ENCODE measurements at places on chromosomes 13 and 19.

DNA sequence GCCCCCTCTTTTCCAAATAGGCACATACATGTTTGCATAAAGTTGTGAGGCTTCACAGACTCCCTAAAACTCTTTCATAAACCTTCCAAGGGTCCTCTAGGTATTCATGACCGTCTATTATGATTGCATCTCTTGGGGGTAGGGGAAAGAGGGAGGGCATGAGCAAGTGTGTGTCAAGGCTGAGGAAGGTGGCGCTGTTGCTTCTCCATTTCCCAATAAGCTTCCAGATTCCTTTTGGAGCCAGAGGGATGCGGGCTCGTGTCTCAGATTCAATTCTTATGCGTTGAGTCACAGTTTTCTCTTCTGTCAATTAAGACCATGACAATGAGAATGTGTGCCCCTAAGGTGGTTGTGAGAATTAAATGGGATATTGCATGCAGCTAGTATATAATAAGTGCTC, 51.0 kb upstream of the CYP2A7 start:
- no peak for DNase-seq

DNA sequence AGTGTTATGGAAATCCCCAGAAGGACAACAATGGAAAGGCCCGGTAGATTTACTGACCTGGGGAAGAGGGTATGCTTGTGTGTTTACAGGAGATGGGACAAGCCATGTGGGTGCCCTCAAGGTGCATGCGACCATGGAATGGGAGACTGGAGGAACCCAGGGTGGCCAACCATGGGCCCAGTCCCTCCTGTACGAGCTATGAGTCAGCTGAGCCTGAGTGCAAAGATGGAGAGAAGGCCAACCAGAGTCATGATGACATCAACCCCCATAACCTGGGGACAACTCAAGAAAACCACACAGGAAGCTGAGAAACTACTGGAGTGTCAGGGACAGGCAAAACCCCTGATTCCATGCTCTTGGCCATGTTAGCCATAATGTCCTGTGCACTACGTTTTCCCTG, 7.8 kb downstream of the ZNF350 start:
- no peak for DNase-seq

- no peak for DNase-seq
Measured at GRCh38 chr19:51246164-51246552, 4.7 kb upstream of the SIGLECL1 start.

- DNase-seq: no peak
Measured at GRCh38 chr13:76887076-76887563, 915 bp upstream of the KCTD12 start.

DNA sequence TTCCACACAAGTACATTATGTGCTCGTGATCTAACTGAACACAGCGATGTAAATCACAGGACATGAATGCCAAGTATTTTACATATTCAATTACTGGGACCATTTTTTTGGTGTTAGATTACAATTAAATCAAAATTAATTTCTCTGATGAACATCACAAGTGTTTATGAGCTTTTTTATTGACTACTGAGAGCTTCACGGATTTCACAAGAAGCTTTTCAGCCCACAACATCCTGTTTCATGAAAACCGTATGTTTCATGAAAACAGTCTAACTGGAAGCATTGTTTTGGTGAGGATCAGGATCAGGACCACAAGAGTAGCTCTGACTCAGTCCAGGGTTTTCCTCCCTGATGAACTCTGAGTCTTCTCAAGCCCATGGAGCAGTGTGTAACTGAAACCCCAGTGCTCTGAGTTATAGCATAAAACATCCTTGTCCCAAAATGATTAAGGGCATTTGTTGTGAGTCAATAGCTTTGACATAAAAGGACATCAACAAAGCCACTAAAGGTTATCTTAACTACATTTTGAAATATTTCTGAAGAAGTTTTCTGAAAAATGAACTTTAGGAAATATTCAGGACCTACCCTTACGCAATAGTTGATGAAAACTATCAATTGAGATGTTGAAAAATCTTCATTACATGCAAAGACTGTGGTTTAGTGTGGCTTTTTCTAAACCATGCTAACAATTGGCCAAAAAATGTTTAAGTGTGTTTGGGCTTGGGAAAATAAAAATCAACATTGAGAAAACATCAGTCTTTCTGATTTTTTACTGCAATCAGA, 49.3 kb downstream of the UFM1 start:
- DNase-seq: no peak

- DNase-seq: no peak
Measured at GRCh38 chr13:46146898-46147297, 35.1 kb downstream of the LCP1 start.

DNA sequence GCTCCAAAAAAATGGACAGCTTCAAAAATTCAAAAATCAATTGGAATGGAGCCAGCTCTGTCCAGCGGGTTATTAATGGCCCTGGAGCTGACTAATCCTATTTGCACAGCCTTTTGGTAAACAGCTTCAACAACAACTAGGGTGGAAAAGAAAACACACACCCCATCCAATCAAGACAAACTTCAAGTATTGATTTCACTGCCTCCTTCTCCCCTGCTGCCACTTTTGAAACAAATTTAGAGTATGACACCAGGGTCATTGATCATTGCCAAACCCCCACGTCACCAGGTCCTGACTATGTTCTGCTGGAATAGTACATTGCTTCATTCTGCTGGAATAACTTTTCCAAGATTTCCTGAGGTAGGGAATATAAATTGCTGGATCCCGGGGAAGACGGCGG, 56.8 kb upstream of the GTF3A start:
- no peak for DNase-seq

- DNase-seq: no peak
Measured at GRCh38 chr19:6580313-6580712, 10.6 kb downstream of the CD70 start.

GRCh38 chr13:102100234-102100633, 301.6 kb downstream of the FGF14 start:
- DNase-seq: no peak

DNA sequence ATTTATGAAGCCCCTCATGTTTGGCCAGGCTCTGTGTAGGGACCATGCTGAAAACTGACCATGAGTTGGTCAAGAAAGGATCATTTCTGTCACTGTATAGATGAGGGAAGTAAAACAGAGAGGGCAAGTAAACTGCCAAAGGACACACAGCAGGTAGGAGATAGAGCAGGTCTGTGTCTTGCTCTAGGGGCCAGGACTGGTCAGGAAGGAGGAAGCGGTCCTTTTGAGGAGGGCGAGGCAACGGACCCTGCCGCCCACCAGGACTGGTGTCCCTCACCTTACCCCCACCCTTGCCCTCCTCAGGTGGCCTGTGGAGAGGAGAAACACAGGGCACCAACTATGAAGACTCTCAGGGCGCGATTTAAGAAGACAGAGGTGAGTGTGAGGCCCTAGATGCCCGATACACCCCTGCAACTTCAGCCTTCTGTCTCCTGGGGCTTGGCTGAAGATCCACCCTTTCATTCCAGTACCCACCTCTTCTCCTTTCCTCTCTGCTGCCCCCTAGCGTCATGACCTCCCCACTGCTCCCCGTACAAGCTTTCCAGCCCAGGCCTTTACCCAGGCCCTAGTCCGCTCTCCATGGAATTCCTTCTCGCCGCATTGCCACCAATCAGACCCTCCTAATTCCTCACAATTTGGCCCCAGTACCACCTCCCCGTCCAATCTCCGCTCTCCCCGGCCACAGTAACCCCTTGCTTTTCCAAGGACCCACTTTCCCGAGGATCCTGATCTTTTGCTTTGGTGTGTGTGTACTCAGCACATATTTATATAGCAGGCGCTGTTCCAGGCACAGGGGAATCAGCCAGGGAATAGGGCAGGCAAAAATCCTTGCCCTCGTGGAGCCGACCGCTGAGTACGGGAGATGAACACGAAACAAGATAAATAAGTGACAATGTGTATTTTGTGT, 3.9 kb downstream of the ANKRD24 start:
- DNase-seq: no peak

DNA sequence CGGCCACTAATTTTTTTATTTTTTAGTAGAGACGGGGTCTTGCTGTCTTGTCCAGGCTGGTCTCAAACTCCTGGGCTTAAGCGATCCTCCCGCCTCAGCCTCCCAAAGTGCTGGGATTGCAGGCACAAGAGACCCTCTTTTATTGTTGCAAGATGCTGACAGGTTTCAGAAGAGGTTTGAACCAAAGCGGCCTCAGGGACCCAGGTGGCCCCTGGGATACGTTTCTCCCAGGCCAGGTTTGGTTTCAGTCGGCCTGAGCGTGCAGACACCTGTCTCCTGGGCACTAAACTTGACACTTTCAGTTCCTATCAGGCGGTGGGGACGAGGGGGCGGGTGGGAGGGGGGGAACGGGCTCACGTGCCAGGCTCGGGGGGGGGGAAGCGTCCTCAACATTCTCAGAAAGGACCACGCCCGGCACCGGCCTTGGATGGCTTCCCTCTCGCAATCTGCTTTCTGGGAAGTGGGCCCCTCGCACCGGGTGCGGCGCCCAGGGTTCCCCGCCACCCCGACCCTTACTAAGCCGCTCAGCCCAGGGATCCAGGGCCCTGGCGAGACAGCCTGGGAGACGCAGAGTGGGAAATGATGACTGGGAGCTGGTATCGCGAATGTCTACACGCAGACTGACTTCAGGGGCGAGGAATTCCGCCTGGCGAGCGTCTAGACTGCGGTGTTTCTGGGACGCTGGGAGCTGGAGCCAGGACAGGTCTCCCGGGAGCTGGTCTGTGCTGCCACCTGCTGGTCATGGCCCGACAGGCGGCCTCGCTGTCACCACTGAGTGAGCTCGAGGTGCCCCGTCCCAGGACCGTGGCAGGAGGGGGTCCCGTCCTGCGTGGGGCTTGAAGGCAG, 91.6 kb downstream of the GNG7 start:
- DNase-seq: peak; percentile 78

- peak; percentile 90 for DNase-seq
Measured at GRCh38 chr19:1066748-1067340, at the start of gene ARHGAP45. Gene ARHGAP45 (plus strand): TSS chr19:1067167. CDS start chr19:1067406, 239 bp downstream.

DNA sequence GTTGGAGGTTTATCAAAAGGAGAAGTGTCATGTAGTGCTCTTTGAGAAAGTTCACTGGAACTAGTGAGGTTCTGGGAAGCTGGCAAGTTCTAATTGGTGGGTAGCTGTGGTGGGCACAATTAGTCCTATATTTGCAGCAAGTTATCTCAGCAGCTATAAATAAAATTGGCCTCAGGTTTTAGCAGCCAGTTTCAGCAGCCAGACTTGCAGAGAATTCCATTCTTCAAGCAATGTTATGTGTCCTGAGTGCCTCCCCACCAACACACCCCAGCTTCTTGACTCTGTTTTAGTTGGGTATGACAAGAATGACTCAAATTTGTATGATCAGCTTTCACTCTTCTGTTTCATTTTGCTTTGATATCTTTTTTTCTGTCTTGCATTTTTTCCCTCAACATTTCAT, 4.7 kb downstream of the IFT88 start:
- no peak for DNase-seq

DNA sequence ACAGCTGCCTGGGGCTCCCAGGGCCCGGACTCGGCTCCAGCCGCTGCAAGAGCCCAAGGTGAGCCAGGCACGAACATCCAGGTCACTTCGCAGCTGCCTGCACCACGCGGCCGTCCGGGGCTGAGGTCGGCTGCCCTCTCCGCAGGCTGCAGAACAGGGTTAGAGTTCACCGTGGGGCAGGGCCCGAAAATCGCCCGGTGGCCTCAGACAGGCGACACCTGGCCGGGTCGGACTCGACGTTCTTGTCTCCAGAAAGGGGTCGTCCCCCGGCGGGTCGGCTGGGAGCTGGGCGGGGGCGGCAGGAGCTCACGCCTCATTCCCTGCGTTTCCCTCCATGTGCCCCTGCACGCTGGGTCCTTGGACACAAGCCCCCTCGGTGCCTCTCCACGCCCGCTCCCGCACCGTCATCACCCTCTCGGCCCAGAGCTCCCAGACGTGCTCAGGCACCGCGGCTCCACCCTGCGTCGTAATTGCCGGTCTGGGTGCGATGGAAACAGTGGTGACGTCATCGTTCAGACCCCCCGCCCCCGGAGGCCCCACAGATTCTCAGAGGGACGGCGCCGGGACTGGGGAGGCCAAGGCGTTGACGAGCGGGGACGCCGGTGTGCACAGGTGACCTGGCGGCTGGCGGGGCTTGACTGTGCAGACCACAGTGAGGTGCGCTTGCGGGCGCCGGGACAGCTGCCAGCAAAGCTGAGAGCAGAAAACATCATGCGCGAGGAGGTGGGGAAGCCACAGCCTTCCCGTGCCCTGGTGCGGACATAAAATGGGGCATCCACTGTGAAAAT, 4.0 kb upstream of the GRIN3B start:
- DNase-seq: peak; percentile 77

DNA sequence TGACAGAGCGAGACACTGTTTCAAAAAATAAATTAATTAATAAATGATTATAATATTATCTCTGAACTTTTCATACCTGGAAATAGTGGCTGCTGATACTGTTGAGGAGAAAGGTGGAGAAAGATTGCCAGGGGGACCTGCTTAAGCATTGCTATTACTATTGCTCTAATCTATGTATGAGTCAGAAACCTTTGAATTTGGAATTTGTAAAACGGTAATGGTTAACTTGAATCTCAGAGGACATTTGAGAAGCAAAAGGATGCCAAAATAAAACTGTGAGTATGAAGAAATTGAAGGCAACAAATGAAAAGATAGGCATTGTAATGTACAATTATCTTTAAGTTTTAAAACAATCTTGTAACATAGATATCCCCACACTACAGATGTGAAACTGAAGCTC, 5.2 kb downstream of the MRPL57 start:
- DNase-seq: no peak

DNA sequence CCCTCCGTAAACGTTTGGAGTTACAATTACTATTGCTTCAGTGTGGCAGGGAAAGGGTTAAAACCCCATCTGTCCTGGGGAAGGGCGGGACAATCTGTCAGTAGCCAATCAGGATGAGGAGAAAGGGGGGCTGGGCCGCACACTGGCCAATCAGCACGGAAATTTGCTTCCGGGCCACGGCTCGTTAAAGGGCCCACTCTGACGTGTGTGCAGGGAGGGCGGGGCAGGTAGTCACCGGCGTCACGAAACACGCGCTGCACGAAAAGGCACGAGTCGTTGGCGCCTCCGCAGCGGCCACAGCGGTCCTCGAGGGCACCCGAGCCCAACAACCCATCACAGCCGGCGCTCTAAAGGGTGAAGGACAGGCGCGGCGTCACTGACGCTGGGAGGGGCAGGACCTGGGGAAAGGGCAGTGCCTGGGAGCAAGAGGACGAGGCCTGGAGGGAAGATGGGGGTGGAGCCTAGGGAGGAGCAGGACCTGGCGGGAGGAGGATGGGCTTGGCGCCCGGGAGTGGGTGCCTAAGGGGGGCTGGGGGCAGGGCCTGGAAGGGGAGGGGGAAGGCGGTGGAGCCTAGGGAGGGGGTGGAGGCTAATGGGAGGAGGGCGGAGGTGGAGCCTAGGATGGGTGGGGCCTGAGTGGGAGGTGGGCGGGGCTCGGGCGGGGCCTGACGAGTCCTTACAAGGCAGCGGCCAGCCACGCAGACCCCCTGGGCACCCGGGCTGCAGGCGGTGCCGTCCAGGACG, 4.9 kb downstream of the ADAMTSL5 start:
- peak; percentile 92 for DNase-seq

All from stimulated activated naive CD4-positive, alpha-beta T cell (primary cell).